ENCODE measurements at places on chromosomes 6 and 20. TPM values are rescaled to one million over a fixed set of nuclear protein-coding genes. Genes with fewer than 3 reads are reported as not detected.
A peak's percentile ranks its signal among the peaks of the same experiment; 100 is the strongest.

Gene TRIM15
- total RNA-seq, result 13.5 TPM

DNA sequence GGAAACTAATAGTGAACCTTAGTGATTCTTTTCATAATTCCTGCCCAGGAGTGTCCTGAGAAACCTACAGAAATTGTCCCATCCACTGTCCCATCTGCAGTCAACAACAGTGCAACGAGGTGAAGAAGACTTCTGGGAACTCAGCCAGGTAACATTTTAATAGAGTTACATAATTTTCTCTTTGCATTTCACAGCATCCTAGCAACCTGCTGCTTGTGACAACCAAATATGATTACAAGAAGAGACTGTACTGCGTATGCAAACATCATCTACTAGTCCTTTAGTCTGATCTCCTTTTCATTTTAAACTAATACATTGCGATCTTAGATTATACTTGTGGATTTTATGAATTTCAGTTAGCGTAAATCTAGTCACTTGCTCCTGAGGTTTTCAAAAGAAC lies 951.6 kb downstream of the TFAP2A start:
- DNase-seq, result no peak

DNA sequence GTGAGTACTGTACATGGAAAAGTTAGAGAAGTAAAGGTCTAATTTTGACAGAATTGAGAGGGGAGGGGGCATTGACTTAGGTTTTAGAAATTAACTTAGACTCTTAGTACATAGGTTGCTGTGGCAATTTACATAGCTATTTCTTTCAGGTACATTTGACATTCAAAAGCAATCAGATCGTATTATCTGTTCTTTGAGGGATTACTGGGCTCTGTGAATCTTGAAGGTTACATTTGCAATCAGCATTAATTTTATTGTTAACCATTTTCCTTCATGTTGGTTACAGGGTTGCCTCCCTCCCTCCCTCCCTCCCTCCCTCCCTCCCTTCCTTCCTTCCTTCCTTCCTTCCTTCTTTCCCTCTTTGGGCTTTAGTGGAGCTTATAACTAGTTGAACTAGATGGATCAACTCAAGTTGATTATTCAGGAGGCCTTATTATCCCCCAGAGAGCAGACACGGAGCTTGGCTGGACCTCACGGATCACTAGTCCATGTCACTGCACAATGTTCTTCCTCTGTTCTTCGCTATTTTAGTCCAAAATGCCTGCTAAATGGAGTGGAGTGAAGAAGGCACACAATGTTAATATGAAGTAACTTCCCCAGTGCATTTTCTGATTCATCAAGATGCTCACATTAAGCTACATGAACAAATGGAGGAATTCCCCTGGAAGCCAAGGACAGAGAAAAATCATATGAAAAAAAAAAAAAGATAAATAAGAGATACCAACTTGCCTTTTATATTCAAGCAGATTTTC lies 87.8 kb downstream of the PLCB4 start:
- no peak for DNase-seq

Gene MAP7
- total RNA-seq, result 29.5 TPM

DNA sequence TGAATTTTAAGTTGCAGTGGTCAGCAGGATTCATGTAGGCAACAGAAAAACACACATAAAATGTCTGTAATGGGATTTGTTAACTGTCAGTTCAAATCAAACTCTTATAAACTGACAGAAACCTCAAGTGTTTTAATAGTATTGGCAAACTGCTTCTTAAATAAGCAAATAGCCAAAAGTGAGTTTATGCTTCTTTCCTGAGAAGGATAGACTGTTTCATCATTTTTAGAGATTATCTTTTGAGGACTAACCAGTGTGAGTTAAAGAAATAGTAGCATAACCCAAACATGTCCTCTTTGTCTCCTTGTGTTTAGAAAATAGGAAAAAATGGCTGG lies 68.0 kb downstream of the AIG1 start:
- DNase-seq, result no peak

DNA sequence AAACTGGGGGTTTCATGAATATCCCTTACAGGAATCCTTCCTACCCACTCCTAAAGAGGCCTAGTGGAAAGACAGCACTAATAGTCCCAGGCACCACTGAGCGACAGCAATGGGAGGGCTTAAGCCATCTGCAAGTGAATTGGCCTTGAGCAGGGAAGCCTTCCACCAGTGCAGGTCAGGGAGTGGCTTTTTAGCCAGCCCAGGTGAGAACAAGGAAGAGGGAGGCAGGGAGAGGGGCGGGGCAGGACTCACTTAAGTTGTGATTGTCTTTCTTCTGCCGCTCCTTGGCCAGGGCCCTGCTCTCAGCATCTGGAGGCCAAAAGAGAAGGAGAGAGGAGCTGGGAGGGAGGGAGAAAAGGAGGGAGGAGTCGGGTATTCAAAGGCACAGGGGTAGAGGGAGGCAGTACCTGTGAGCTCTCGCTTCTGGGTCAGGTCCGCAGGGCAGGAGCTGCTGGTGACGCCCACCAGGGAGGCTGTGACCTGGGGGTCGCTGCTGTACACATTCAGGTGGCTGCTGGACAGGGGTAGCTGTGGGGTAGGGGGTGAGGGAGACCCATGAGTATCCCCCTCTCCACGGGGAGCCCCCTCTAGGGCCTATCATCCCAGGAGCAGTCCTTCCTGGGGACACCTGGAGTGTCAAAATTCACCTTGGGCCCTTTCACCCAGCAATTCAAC lies 47.8 kb downstream of the TFEB start:
- peak; percentile 45 for DNase-seq

Gene E2F1
- total RNA-seq, result 62.3 TPM

- no peak for DNase-seq
These were observed 11.7 kb downstream of the TMEM244 start for GRCh38 chr6:129849456-129849855.

- no peak for DNase-seq
These were observed 63.3 kb downstream of the NPEPL1 start for GRCh38 chr20:58755766-58756449.

- no peak for DNase-seq
These were observed 54.9 kb upstream of the GPR31 start for GRCh38 chr6:167212713-167213005.

DNA sequence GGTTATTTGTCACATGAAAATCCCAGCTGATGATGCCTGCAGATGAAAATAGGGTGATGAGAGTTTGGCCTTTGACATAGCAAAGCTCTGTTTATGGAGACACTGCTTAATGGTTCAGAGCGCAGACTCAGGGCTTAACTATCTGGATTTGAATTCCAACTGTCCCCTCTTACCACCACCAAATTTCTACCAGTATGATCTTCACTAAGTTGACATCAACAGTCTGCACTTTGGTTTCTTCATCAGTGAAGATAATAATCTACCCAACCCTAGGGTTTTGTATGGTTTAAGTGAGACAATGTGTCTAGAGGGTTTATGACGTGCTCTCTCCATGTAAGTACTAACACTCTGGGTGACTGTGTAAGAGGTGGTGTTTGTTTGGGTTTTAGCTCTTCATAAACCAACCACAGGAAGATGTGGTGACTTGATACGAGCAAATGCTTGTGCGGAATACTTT lies 151.4 kb upstream of the TNFAIP3 start:
- no peak for DNase-seq

- DNase-seq, result no peak
These were observed 155.5 kb downstream of the ESR1 start for GRCh38 chr6:151963001-151963400.

Measured in Calu3 (cell line).